ENCODE measurements at places on chromosomes 6 and 20. TPM values are rescaled to one million over a fixed set of nuclear protein-coding genes. Genes with fewer than 3 reads are reported as not detected.

- DNase-seq, result no peak
Observed at GRCh38 chr6:157024745-157025144, 247.6 kb downstream of the ARID1B start.

DNA sequence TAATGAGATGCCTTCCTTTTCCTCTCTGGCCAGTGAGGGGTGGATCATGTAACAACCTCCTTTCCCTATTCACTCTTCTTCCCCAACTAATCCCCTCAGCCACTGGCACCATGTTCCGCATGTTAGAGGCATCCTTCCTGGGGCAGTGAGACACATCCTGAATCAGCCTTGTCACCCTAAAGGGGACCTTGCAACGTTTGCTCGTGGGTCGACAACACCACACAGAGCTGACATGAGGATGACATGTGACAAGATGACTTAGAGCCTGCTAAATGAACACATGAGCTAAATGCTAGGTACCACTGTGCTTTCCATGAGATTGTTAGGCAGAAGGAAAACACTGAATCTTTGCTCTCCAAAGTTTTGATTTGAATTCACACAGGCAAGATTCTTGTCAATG, 129.2 kb downstream of the ATXN1 start:
- DNase-seq, result no peak

DNA sequence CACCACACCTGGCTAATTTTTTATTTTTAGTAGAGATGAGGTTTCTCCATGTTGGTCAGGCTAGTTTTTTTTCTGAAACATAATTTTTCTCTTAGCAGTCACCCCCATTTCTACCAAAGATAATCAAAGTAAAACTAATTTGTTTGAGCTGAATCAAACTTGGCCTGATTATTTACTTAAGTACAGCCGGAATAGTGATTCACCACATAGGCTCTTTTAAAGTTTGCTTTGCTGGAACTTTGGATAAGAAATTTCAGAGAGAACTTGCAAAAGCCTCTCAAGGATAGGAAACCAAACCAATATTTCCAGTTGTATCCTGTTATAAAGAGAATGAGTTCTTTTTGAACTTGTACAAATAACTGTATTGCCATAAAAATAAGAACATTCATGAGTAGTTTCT, 105.0 kb upstream of the SYNCRIP start:
- DNase-seq, result no peak

GRCh38 chr20:54680439-54680838, 205.0 kb downstream of the DOK5 start:
- DNase-seq, result no peak

Gene RAMACL
- polyA plus RNA-seq, result 0.19 TPM

Measured in foreskin keratinocyte (primary cell).